ENCODE measurements at places on chromosomes 12 and 14.

GRCh38 chr12:92186038-92186470, 40.4 kb upstream of the BTG1 start:
- DNase-seq: no peak

GRCh38 chr12:777550-778047, 25.2 kb downstream of the WNK1 start:
- no peak for DNase-seq

DNA sequence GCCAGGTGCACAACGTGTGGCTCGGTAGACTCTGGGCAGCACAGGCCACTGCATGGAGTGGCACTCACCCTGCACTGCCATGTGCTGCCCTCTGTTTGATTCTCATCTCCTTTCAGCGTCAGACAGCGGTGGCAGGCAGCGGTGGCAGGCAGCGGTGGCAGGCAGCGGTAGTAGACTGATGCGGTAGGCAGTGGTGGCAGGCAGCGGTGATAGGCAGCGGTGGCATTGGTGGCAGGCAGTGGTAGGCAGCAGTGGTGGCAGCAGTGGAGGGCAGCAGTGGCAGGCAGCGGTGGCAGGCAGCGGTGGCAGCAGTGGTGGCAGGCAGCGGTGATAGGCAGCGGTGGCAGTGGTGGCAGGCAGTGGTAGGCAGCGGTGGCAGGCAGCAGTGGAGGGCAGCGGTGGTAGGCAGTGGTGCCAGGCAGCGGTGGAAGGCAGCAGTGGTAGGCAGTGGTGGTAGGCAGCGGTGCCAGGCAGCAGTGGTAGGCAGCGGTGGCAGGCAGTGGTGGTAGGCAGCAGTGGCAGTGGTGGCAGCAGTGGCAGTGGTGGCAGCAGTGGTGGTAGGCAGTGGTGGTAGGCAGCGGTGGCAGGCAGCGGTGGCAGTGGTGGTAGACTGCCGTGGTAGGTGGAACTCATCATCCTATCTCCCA, 6.0 kb upstream of the MEG3 start:
- DNase-seq: no peak

- DNase-seq: no peak
Observed at GRCh38 chr14:99200654-99201005, 71.4 kb downstream of the BCL11B start.

DNA sequence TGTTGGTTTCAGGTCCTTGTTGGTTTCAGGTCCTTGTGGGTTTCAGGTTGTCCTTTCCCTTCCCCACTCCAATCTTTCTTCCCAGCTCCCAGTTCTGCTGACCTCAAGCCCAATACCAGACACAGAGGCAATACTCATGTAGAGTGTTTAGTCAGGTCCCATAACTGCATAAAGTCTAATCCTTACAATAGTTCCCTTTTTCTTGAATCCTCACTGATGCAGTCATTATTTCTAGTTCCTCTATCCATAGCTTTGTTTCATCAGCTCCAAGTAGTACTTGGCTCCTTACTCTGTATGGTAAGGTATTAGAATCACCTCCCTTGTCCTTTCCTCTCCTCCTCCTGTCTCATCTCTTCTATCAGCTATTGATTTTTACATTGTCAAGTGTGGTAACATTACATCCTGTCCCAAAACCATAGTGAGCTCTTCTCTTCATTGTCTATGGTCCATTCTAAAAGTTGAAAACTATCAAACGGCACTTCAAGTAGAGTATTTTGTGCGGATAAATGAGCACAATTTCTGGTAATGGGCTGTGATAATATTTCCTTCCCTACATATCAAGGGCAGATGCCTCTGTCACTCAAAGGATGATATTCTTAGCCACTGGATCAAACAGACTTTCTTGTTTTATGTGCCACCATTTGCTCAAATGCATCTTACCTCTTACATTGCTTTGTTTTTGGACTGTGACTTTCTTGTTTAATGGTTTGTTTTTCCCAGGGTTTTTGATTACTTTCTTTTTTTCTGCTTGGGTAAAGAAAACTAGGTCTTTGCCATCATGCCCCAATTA, 57.2 kb upstream of the JDP2 start:
- DNase-seq: peak; percentile 38

DNA sequence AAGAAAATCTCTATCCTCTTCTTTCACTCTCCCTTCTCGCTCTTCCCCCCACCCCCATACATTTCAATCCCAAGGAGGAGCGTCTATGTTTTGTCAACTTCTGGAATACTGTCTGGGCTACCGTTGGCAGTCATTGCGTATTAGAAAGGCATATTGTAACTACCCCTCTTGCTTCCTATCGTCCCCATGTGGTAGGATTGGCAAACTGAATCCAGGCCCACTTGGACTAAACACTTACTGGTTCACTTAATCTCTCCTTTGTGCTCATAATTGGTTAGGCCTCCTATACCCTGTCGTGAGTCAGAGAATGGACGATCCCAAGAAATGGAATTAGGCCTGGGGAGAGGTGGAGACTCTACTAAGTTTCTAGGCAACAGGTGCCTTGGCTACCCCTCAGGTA, 68.8 kb upstream of the SLC8A3 start:
- peak; percentile 71 for DNase-seq

DNA sequence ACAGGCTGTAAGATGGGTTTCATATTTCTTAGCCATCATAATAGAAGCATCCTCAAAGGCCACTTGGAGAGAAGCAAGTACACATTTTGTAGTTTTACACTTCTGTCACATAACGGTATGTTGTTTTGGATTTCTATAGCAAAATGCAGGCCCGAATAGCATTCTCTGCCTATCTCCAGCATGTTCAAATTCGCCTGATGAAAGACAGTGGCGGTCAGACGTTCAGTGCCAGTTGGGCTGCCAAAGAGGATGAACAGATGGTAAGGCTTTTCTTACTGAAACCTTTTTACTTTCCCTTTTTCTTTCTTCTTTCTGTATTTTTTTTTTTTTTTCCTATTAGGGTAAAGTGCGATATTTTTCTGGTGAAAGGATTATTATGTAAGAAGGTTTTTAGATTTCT, 110.5 kb downstream of the TTLL5 start:
- no peak for DNase-seq

DNA sequence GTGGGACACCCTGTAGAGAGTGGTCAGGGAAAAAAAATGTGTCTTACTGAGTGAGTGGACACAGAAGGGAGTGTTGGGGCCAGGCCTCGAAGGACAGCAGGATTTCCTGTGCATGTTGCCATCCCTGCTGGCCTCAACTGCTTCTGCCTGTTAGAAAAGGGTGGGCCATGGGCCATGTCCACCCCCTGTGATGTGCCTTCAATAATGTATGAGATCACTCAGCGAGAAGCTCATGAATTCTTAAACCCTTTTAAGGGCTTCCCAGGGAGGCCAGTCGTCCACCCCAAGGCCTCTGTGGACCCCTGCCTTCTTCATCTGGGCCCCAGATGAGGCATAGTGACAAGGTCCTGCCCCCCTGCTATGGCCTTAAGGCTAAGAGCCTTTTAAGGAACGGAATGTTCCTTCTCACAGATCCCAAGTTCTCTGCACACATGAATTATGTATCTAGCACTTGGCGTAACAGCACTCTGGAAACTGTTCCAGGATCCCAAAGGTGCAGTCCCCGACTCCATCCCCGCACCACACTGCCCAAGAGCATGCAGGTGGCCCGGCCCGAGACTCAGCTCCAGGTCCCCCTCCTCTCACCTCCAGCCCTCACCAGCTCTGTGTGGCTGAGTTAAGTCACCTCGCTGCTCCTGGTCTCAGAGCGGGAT, 8.9 kb upstream of the C14orf132 start:
- DNase-seq: no peak

- DNase-seq: no peak
Observed at GRCh38 chr14:58865514-58866281, 227.9 kb downstream of the DACT1 start.

DNA sequence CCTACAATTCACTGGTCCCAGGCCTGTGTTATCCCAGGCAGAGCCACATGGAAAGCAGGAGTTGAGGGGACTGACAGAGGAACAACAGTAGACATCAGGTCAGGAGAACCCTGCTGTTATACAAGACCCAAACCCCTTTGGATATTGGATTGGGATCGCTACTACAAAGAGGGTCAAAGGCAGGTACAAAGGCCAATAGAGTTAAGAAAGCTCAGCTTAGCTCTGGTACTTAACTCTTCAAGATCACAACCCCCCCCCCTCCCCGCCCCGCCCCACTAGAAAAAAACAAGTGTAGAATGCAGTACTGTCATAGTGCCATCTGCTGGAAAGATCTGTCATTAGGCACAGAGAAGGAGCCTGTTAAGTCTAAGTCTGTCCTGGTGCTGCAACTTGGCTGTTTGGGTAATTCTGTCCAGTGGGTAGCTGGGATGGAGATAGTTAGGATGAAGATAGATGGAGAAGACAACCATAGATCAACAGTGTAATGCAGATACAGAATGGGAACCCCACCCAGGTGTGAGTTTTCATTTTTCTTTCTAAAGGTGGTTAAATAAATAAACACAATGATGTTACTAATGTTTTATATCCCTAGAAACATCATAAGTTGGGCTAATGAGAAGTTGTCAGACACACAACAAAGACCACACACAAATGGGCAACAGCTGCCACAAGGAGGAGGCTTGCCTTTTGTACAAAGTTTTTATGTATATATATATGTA, 17.2 kb downstream of the REM2 start:
- peak; percentile 80 for DNase-seq

GRCh38 chr12:102510463-102510862, 30.1 kb upstream of the IGF1 start:
- no peak for DNase-seq

All from OCI-M1 (cell line).